ENCODE measurements at places on chromosomes 13 and 19. TPM values are rescaled to one million over a fixed set of nuclear protein-coding genes. Genes with fewer than 3 reads are reported as not detected.

SLAIN1 gene
- 3.4 TPM for total RNA-seq

GRCh38 chr19:51147663-51148062 is 5.6 kb downstream of the SIGLEC7 start:
- DNase-seq: no peak

DNA sequence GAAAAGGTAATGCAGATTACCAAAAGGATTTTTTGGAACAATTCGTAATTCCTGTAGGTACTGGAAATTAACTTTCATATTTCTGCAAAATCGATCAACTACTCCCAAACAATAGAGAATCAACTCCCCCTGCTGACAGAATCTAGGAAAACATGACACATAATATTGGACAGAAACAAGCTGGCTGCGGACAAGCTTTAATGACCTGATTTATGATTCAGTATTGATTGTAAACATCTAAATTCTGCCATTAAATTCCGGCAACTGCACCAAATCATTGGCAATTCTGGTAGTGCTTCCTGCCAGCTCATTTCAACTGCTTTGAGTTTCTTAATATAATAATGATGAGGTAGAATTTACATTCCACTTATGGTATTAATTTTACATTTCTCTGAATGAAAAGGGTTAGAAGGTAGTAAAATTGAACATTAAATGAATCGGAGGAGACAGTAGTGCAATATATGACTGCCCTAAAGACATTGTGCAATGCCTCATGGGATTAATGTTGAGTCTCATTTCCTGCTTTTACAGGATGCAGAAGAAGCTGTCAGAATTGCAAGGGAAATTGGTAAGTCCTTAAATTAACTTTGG is 146.5 kb downstream of the PCCA start:
- DNase-seq: peak; percentile 24

DNA sequence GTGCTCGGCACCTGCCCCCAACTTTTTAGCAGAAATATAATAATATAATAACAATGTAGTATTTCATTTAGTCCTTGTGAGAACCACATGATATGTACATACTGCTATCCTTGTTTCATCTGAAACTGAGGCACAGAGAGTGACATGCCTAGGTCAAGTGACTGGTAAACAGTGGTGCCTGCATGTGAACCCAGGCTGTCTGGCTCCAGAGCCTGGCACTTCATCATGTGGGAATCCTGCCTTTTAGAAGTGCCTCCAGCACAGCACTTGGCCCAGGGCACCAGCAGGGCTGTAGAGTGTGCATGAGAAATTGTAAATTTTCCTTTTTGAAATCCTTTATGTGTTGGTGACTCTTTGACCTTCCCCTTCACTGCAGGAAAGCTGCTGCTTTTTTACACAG is 27.4 kb downstream of the PRAM1 start:
- DNase-seq: no peak

DNA sequence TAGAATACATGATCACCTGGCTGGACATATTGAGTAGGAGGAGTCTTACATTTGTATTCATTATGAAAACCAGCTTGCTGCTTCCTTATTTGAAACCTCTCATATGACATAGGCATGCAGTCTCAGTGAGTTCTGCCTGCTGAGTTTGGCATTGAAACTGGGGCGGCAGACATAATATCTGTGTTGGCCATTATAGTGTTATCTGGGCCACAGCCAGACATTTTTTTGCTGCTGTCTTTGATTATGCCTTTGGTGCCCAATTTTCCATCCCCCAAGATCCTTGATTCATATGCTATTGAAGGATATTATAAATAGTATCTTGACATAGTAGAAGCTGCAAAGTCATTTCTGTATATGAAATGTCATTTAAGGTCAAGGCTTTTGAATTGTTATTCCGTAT is 15.8 kb downstream of the FREM2 start:
- DNase-seq: no peak

DNA sequence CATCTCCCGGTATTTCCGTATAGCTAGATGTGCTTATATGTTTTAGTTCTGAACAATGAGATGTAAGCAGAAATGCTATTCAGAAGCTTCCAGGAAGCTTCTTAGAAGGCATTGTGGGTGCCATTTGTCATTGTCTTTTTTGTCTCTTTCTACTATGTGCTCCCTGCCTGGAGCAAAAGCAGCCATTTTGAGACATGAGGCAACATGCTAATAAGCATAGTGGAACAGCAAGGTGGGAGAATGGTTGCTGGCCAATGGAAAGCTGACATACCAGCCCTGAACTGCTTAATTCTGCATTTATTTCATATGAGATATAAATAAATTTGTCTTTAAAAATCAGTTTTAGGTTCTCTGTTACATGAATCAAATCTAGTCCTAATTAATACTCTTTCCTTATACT is 299.7 kb downstream of the LMO7 start:
- no peak for DNase-seq

GRCh38 chr19:43310221-43310620 is 40.9 kb upstream of the PSG9 start:
- DNase-seq: no peak

GRCh38 chr19:42362891-42363440 is 27.1 kb downstream of the CNFN start:
- DNase-seq: no peak

GRCh38 chr13:32205431-32206096 is 109.6 kb downstream of the ZAR1L start:
- no peak for DNase-seq

DNA sequence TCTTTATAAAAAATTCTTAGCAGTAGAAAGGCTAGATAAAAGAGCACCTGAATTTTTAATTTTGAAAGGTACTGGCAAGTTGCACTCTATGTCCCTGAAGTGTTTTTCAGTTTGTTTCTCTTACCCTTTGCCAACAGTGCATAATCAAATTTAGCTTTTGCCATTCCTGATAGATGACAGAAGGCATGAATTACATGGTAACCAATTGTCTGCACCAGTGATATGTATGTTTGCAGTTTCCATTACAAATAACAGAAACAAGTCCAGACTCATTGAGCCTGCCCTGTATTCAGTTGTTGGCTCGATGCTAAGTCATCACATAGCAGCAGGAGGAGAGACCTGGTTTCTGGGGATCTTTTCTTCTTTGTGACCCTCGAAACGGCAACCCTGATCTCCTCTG is 309.8 kb downstream of the DNAJC15 start:
- no peak for DNase-seq

DNA sequence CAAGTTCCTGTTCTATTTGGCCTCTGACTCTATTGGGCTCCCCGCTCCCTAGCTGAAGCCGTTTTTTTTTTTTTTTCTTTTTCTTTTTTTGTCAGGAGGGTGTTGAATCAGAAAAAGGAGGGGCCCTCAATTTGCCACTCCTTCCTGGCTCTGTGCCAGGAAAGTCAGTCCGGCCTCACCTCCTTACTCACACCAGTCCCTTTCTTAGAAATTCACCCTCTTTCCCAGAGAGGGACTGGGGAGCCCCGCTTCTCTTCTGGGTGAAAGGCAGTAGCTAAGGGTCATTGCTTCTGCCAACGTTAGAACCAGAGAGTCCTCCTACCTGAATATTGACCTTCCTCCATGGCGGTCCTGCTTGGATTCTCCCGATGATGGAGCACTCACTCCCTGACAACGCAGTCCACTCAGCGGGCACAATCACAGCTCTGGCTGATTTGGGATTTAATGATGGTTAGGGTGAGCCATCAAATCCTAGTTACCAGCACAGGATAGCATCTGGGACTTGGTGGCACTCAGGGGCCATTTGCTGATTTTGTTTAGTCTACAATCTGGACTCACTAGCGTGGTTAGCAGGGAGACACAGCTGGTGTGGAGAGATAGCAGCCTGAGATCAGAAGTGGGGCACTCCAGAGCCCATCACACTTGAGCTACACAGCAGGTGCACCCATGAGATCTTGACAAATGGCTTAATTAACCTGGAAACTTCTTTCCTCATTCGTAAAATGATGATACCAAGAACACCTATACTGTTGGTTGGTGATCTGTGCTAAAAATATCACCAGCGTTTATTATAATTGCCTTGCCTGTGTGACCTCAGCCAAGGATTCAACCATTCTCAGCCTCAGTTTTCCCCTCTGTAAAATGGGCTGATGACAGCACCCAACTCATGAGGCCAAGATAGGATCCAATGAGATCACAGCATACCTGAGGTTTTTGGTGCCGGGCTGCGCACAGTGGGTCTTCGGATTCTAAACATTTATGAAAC is 2.2 kb downstream of the FCER2 start:
- no peak for DNase-seq

DNA sequence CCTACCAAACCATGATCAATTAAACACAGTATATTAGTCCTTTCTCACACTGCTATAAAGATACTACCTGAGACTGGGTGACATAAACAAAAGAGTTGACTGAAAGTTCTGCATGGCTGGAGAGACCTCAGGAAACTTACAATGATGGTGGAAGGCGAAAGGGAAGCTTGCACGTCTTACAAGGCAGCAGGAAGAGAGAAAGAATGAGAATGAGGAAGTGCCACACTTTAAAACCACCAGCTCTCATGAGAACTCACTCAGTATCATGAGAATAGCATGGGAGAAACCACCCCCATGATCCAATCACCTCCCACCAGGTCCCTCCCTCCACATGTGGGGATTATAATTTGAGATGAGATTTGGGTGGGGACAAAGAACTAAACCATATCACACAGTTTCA is 324.9 kb upstream of the ZNF507 start:
- DNase-seq: no peak

GRCh38 chr19:7746903-7747884 is at the start of gene CD209:
Gene CD209, minus strand, starts transcription at chr19:7747534. Its CDS starts 23 bp downstream, at chr19:7747511.
- DNase-seq: no peak

GRCh38 chr13:98372876-98373275 is 195.8 kb upstream of the RNF113B start:
- DNase-seq: peak; percentile 59

DNA sequence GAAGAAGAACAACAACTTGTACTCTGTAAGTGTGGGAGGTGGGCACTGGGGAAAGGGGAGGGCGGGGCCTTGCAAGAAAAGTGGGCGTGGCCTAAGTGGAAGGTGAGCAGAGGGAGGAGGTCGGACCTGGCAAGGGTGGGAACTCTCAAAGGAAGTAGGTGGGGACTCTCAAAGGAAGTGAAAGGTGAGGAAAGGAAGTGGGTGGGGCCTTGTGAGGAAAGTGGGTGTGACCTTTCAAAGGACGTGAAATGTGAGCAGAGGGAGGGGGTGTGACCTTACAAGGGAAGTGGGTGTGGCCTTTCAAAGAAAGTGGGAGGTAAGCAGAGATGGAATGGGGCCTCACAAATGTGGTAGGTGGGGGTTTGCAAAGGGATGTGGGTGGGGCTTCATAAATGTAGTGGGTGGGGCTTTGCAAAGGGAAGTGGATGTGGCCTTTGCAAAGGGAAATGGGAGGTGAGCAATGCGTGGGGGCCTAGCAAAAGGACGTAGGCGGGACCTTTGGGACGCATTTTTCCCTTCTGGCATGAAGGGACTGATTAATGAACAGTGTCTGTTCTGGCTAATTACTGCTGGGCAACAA is 25.9 kb downstream of the ACSBG2 start:
- DNase-seq: no peak

- no peak for DNase-seq
Observed at GRCh38 chr19:23799321-23799720, 40.6 kb upstream of the ZNF681 start.

GRCh38 chr13:76825430-76825829 is 60.8 kb downstream of the KCTD12 start:
- DNase-seq: peak; percentile 4
